Stimulated activated CD4-positive, alpha-beta T cell treated with anti-CD3 and anti-CD28 coated beads, TNF-alpha, amount 100 ng/mL, for 24 hours (primary cell): ENCODE measurements at places on chromosomes 2 and 18.

DNA sequence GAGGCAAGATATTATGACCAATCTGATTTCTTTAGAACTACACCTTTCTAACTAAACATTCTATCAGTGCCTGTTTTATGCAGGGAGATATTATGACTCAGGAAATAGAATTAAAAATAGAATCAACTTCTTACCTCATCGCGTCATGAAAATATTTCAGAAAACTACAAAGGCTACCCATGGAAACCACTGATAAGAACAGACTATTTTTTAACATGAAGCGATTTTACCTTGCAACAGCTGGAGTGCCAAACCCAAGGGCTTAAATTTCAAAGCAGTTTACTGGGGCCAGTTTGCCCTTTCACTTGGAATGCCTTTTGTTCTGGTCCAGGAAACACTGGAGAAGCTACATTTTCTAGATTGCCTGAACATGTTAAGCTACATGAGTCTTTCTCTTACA, 304.8 kb upstream of the CCDC68 start:
- no peak for DNase-seq

DNA sequence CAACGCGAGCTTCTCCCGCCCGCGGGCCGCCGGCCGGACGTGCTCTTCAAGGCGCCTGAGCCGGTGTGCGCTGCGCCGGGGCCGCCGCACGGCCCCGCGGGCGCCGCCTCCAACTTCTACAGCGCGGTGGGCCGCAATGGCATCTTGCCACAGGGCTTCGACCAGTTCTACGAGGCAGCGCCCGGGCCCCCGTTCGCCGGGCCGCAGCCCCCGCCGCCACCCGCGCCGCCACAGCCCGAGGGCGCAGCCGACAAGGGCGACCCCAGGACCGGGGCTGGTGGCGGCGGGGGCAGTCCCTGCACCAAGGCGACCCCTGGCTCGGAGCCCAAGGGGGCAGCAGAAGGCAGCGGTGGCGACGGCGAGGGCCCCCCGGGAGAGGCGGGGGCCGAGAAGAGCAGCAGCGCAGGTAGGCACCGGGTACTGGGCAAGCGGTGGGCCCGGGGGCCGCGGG, 676 bp downstream of the HOXD11 start:
- DNase-seq: no peak

- no peak for DNase-seq
These were observed 1.5 kb upstream of the MPPE1 start for GRCh38 chr18:11909591-11910026.

DNA sequence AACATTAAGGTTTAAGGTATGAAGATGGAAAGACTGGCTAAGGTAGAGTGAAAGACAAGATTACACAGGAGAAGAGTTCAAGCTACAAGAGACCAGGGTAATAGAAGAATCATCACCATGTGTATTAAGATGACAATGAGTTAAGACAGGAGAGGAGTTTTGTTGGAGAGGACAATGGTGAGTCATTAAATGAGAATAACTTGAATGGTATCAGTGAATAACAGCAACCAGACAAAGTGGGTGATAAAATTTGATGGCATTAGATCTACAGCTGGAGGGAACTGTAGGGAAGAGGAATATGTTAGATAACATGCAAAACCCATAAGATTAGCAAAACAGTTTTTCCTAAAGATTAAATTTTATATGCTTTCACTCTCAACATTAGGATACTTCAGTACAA, 18.8 kb upstream of the ENOSF1 start:
- DNase-seq: no peak

DNA sequence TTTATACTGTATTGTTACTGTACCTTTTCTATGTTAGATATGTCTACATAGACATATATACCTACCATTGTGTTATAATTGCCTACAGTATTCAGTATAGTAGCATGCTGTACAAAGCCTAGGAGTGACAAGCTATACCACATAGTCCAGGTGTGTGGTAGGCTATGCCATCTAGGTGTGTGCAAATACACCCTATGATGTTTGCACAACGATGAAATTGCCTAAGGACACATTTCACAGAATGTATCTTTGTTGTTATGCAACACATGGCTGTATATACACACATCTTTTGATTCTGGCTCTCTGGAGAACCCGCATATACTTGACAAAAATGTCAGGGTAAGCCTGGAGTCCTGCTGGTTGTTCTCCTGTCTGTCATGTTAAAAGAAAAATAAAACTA, 85.1 kb downstream of the BCL2L11 start:
- DNase-seq: no peak

DNA sequence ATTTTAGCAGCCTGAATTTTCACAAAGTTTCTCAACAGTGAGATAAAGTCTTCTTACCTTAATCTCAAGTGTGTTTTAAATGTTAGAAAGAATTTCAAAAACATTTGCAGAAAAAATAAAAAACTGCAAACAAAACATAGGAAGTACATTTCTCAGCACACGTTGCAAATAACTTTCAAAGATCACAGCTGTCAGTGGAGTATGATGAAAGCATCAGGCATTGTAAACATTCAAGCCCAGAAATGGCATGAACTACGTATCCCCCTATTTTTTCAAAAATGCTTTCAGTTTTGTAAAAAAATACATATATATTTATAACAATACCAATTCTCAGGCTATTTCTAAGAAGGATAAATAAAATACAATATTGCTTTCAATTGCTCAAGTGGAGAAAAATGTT, 320.6 kb upstream of the TFPI start:
- no peak for DNase-seq

DNA sequence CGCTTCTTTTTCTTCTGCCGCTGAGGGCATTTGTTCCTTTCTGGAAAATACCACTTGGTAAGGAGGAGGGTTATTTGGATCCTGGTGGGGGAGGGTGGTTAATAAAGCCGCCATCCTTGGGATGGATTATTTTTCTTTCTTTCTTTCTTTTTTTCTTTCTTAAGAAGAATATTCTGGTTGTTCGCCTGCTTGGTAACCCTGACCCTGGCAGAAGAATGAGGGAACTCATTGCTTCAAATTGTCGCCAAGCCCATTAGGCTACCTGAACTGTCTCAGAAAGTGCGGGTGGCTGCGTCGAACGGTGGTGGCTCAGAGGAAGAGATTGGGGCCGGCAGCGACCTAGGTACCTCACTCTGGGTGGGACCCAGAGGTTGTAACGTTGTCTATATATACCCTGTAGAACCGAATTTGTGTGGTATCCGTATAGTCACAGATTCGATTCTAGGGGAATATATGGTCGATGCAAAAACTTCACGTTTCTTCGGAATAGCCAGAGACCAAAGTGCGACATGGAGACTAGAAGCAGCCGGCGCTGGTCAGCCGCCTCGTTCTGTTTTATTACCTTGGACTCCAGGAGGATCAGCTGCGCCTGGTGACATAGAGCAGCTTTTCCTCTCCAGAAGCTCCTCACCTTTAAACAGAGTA, 1.3 kb upstream of the HOXD4 start:
- no peak for DNase-seq

DNA sequence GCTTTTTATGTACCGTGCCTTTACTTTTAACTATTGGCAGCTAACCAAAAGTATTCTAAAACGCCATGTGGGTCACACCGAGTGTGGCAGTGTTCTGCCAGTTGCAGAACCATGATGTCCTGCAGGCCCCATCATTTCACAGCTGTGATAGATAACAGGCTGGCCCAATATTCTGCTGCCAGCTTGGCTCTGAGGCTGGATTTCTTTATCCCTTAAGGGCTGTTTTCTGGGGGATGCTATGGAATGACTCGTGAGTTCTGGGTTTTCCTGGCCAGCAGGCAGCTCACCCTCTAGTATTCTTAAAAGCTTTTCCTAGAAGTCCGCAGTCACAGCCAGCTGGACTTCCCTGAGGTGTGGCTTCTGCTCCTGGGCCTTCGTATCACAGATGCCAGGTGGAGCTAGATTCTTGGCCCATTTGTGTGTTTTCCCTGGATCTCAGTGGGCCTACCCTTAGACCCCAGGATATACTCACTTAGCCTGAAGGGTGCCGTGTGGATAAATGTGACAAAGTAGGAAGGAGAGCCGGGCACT, 41.0 kb downstream of the FHOD3 start:
- DNase-seq: no peak

GRCh38 chr2:219492575-219492974, 6.1 kb upstream of the GMPPA start:
- DNase-seq: no peak

- no peak for DNase-seq
These were observed 14.4 kb downstream of the SMYD1 start for GRCh38 chr2:88081924-88082608.

- no peak for DNase-seq
These were observed 619 bp upstream of the MSH6 start for GRCh38 chr2:47782381-47782670.

DNA sequence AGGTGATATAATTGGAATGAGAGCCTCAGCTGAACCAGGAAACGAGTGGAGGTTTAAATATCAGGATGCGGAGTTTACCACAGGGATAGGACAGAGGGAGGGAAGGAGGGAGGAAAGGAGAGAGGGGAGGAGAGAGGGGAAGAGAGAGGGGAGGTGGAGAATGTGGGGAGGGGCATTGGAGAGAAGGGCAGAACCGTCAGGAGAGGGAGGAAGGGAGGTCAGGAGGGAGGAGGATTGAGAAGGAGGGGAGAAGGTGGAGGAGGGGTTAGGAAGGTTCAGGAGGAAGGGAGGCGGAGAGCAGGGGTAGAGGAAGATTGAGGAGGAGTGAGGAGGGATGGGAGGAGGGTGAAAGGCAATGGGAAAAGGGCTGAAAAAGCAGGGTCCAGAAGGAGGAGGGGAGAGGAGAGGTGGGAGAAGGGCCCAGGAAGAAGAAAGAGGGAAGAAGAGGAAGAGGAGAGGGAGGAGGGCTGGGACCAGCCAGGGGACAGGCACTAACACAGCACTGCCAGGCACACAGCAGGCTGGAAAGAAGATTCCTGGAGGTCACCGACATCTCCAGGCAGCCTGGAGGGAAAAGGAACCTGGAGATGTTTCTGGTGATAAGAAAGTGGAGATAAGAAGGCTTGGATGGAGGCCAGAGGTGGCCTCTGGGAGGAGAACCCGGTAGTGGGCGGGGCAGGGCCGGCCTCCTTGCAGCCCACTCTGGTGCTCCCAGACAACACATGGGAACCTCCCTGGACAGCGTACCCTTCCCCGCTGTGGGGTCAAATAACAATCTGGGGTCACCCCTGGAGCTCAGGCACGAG, 176.7 kb upstream of the SMAD2 start:
- no peak for DNase-seq

DNA sequence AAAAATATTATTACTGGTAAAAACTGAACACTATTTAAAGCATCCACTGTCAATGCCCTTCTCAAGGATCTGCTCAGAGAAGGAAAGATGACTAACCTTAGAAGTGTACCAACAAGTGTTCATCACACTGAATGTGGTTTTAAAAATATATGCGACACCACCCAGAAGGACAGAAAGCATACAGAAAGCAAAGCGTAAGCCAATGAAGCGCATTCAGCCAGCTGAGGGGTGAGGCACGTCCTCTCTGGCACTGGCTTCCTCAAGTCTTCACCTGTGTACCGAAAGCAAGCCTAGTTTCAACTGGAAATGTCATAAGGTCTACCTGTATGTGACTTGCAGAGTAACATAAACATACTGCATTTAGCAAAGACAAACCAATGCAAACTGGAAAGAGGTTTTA, 88.8 kb downstream of the PSMG2 start:
- no peak for DNase-seq

GRCh38 chr2:25816249-25816648, 62.0 kb downstream of the ASXL2 start:
- DNase-seq: no peak

DNA sequence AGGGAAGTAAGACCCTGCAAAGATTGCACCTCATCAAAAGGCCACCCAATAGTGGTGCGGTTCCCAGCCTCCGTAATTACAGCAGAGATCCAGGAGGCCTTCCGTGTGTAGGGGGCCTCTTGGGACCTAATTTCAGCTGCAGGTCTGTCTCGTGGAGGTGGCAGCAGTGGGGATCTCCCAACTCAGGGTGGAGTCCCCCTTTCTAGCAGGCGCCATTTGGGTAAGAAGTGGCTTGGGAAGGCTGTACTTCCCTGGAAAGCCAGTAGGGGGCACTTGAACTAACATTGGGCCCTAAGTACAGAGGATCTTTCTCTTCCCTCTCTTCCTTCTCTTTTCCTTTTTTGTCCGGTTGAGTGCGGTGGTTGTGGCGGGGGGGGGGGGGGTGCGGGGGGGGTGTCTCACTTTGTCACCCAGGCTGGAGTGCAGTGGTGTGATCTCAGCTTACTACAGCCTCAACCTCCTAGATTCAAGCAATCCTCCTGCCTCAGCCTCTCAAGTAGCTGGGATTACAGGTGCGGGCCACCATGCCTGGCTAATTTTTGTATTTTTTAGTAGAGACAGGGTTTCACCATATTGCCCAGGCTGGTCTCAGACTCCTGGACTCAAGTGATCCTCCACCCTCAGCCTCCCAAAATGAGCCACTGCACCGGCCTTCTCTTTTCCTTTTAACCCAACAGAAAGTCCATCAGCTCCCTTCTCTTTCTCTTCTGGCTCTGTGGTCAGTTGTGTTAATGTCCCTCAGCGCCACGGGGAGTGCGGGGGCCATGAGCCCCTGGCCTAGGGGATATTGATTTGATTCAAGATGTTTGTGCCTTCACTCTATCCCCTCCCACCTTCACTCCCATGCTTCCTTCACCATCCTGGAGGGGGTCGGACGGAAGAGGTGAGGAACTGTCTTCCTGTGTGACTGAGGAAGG, 32.0 kb downstream of the CENPO start:
- DNase-seq: no peak

GRCh38 chr2:29420464-29420863, 305.2 kb downstream of the CLIP4 start:
- DNase-seq: no peak

- no peak for DNase-seq
These were observed 9.1 kb upstream of the IL1RN start for GRCh38 chr2:113118263-113118657.

DNA sequence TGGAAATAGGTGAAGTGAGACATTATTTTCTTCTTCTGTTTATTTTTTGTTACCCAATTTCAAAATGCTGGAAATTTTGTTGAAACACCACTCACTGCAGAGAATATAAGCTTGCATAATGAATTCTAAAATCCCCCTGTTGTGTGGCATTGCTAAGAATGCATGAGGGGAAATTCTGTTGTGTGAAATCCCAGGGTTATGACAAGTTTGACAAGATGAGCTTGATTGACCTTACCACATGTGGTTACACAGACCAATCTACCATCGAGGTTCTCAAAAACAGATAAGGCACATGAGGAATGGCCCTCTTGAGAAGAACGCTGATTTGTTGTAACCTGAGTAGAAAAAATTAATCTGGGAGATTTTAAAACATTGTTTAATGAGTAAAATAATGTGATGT, 261.6 kb upstream of the MMADHC start:
- no peak for DNase-seq

GRCh38 chr2:216787851-216788540, 71.9 kb downstream of the TNP1 start:
- DNase-seq: no peak

- DNase-seq: no peak
These were observed 66.3 kb upstream of the DARS1 start for GRCh38 chr2:136051725-136052048.

- DNase-seq: no peak
These were observed 135.1 kb downstream of the NFATC1 start for GRCh38 chr18:79530821-79531220.
